ENCODE measurements at places on chromosomes 5 and 9. TPM values are rescaled to one million over a fixed set of nuclear protein-coding genes. Genes with fewer than 3 reads are reported as not detected.
A peak's percentile ranks its signal among the peaks of the same experiment; 100 is the strongest.

DNA sequence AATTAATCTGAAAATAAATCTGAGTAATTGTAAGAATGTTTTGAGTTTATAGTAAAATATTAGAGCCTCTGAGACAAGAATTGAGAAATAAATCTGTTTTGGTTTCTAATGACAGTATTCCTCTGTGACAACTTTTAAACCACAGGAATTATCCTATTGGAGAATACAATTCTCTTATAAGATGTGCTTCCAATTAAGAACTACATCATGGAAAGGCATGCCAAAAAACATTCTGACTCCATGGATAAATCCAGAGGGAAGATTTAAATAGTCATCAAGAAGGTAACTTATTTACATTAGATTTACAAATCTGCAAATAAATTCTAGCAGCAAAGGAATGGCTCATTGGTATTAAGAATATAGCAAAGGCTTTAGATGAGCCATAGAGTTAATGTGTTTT, 178.3 kb upstream of the ACOT12 start:
- peak; percentile 54 for DNase-seq

DNA sequence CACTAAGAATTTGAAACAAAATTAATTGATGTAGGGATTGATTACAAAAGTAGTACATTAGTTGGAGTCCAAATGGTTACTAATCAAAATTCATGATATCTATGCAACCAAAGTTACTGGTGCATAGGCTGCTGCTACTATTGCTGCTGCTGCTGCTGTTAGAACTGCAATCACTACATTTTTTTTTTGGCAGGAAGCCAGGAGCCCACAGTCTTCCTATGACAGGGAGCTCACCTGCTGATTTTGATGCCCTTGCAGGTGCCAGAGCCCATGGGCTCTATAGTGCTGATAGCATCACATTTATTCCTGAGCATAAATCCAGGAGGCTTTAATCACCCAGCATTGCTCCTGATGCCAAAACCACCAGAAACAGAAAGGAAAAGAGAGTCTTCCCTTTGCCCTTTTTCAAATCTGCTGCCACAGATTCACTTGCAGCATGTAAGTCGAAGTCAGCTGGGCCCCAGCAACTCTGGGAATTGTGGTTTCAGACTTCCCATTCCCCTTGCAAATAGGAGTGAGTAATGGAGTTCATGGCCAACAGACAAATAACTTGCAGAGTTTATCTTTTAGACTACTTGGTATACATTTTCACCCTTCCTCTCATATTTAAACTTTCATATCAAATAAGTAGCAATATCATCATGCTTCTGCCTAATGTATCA, 17.6 kb downstream of the SLCO6A1 start:
- peak; percentile 1 for DNase-seq

GRCh38 chr9:123457583-123457982, 101.6 kb downstream of the CRB2 start:
- peak; percentile 66 for DNase-seq

Gene OMD
- 6.6 TPM for polyA plus RNA-seq

- DNase-seq: no peak
These were observed 17.4 kb downstream of the ELOVL7 start for GRCh38 chr5:60826653-60827052.

DNA sequence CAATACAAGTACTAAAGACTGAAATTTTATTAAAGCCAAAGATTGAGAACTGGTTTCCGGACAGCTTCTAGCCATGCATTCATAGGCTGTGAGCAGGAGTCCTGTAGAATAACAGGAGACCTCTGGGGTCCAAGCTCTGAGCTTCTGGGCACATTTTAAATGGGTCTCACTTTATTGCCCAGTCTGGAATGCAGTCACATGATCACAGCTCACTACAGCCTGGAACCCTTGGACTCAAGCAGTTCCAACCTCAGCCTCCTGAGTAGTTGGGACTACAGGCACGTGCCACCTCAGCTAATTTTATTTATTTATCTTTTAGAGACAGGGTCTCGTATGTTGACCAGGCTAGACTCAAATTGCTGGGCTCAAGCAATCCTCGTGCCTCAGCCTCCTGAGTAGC, 15.4 kb downstream of the CDKN2AIPNL start:
- no peak for DNase-seq

Gene IGFBPL1
- not detected for polyA plus RNA-seq

Gene SNCAIP
- 28.4 TPM for polyA plus RNA-seq

DNA sequence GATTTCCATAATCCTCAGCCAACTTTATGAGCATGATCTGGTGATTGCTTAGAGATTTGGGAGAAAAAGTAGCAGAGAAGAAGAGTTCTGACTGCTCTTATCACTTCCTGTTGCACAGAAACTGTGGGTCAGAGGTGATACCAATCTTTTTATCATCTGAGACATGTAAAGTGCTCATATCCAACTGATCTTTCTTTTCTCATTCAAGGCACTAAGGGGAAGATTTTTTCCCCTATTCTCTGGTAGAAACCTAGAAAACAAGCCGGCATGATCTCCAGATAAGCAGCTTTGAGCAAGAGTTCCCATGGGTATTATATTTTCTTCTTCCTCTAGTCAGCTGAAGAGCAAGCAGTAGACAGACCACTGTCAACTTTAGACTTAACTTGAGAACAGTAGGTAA, 29.0 kb upstream of the GPR150 start:
- no peak for DNase-seq

Data from muscle of arm (tissue), 14 donors.